ENCODE measurements at places on chromosomes 7 and 10. TPM values are rescaled to one million over a fixed set of nuclear protein-coding genes. Genes with fewer than 3 reads are reported as not detected.

The SPDYE9 gene
- total RNA-seq = not detected

The WEE2 gene
- not detected for total RNA-seq

The EBLN1 gene
- total RNA-seq = not detected

The EIF5AL1 gene
- 0.35 TPM for total RNA-seq

The GPR22 gene
- not detected for total RNA-seq

The CRHR2 gene
- total RNA-seq = not detected

The SDHAF3 gene
- 8.9 TPM for total RNA-seq
